ENCODE measurements at places on chromosomes 12 and 14. TPM values are rescaled to one million over a fixed set of nuclear protein-coding genes. Genes with fewer than 3 reads are reported as not detected.

PA2G4 gene
- total RNA-seq: 179 TPM

SOAT2 gene
- not detected for total RNA-seq

MIP gene
- total RNA-seq: not detected

HOXC10 gene
- total RNA-seq: 9.2 TPM

CFAP54 gene
- total RNA-seq: 0.41 TPM

NXPH4 gene
- total RNA-seq: 5.9 TPM

HOXC12 gene
- not detected for total RNA-seq

PZP gene
- total RNA-seq: not detected

PAWR gene
- 92.0 TPM for total RNA-seq

C12orf54 gene
- total RNA-seq: not detected

KRT82 gene
- total RNA-seq: not detected

IQSEC3 gene
- 4.0 TPM for total RNA-seq

DEPDC4 gene
- total RNA-seq: 0.14 TPM

KLRC1 gene
- not detected for total RNA-seq

IFT43 gene
- 48.9 TPM for total RNA-seq

Measured in kidney epithelial cell (primary cell).